ENCODE measurements at places on chromosomes 3 and 15.

DNA sequence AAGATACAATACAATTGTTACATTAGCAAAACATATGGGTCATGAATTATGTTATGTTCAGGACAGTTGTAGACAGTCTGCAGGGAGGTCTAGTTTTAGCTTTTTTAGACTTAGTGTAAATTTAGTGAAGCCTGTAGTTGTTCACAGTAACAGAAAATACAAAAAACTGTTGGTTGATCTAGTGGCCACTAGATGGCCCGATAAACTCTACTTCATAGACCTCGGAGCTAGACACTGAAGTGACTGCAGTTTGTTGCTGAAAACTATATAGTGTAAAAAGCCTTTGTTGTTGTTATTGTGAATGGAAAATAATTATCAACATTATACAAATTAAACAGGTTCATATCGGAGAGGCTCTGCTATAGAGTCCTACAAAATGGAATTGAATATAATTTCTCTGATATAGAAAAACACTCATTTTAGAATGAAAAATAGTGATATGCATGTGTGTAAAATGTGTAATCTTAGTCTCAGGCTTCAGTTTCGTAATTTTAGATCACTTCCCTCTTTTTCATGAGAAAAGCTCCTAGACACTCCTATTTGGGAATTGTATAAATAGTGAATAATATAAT is 18.3 kb downstream of the MAGEL2 start:
- DNase-seq: no peak

- peak; percentile 26 for DNase-seq
Measured at GRCh38 chr3:170506556-170506955, 79.3 kb downstream of the SLC7A14 start.

- no peak for DNase-seq
Measured at GRCh38 chr15:100705065-100705464, 102.7 kb downstream of the ASB7 start.

- peak; percentile 93 for DNase-seq
Measured at GRCh38 chr15:62758126-62758951, 284.2 kb upstream of the TPM1 start.

DNA sequence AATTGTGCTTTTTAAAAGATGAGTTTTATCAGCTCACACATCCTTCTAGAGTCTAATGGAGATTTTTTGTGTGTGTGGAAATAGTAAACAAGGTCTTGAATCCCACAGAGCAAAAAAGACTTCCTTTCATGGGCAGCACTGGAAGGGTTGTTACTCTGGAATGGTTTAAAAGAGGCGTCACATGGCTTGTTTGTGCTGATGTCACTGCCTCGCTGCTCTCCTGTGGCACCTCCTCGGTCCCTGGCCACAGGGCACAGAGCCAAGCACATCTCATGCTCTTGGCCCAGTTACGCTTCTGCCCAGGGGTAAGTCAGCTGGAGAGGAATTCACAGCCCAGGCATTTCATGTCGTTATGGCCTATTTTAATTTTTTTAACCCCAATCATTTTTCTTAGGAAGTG is 53.2 kb downstream of the PGPEP1L start:
- DNase-seq: peak; percentile 51

GRCh38 chr15:33048255-33048654 is 146.3 kb downstream of the FMN1 start:
- DNase-seq: no peak

DNA sequence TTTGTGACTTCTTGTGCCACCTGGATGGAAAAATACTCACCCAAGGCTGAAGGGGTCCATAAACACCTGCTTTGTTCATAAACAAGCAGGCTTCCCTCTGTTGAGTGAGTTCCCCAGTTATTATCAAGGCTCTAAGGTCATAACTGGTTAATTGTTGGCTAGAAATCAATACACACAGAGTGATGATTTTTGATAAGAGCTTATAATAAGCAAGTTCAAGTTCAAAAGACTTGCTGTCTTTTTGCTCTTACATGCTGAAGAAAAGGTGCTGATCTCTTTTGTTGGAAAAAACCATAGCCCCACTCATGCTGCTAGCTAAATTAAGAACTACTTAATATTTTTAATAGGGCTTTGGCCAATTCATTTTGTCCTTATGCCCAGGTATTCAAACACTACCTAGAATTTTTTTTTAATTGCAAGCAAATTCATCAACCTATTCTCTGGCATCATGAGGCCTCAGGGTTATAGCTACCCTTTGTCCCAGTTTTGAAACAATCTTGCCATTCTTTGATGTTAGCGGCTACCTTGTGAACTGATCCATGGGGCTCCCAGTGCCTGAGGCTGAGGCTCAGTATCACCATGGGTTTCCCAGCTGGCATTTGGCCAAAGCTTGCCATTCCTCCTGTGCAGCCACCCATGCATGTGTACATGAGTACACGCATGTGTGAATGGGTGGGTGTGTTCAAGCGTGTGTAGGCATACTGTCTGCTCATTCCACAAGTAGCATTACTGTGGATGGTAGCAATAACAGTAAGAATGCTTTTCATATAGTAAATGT is 127.6 kb upstream of the LPP start:
- DNase-seq: no peak

- DNase-seq: no peak
Measured at GRCh38 chr3:59692117-59692516, 642.3 kb upstream of the CFAP20DC start.

- DNase-seq: no peak
Measured at GRCh38 chr15:23570486-23570885, 5.0 kb downstream of the MKRN3 start.

GRCh38 chr3:126671521-126671920 is 16.6 kb upstream of the TXNRD3 start:
- DNase-seq: no peak

GRCh38 chr15:29337156-29337959 is 67.7 kb upstream of the NSMCE3 start:
- DNase-seq: no peak

All from cardiac muscle cell (in vitro differentiated cells and primary cell).